GM23338 (cell line): ENCODE measurements at places on chromosomes 5 and 9. TPM values are rescaled to one million over a fixed set of nuclear protein-coding genes. Genes with fewer than 3 reads are reported as not detected.

DNA sequence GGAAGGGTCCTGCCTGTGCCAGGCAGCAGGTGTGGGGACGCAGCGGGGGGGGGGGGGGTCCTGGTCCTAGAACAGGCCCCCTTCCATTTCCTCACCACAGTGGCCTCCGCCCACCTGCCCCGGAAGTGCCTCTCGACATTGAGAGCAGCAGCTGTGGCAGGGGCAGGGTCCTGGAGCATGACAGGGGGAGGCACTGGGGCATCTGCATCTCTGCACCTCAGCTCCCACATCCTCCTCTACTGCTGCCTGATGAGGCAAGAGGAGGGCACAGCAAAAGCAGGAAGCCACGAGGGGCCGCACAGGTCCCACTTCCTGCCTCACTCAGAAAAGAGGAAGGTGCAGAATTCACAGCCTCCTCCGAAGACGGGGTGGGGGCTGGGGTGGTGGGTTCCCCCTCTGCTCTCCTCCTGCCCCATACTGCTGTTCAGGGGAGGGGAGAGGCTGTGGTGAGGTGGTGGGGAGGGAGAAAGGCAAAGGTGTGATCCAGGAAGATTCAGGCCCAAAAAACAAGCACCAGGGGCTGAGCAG is 14.8 kb downstream of the AKNA start:
- DNase-seq: no peak

DNA sequence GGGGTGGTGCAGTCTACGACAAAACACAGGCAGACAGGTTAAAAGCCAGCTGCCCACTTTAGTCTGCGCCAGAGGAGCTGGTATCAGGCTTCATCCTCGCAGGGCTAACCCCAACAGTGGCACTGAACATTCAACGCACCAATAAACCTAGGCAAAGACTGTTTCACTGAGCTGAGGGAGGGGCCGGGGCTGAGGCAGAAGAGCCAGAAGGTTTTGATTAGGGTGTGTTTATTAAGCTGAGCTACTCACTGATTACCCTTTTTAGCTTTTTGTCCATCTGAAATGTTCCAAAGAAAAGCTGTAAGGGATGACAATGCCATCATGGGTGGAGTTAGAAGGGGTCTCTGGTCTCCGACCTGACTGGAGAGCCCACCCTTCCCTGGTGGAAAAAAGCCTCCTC is 1.4 kb downstream of the ZMYND19 start:
- DNase-seq: no peak

GRCh38 chr5:72465066-72465465 is 42.1 kb downstream of the ZNF366 start:
- DNase-seq: no peak

GRCh38 chr5:59799668-59800346 is 93.7 kb downstream of the PDE4D start:
- peak; percentile 74 for DNase-seq

ZFP37 gene
- 5.0 and 5.6 TPM in 2 replicates for total RNA-seq

DNA sequence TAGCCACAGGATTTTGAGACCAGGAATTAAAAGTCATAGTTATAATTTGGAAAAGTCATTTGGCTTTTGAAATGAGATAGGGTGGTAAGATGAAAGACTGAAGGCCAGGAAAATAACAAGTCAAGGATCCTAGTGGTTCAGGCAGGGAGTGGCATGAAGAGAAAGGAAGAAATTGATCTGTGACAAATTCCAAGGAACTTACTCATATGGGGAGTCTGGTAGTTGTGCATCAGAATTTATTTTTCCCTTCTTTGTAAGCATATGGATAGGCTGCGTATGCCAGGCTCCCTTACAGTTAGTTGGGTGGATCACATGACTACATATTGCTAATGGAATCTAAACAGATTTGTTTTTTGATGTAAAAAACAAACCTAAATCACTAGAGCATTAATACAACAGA is 21.0 kb downstream of the ISL1 start:
- DNase-seq: no peak

GRCh38 chr5:87241555-87241954 is 26.1 kb upstream of the RASA1 start:
- no peak for DNase-seq

GRCh38 chr9:127966416-127967150 is 14.2 kb downstream of the EEIG1 start:
- DNase-seq: no peak

- DNase-seq: no peak
Measured at GRCh38 chr5:32785611-32786254, 74.6 kb downstream of the NPR3 start.

ENHO gene
- total RNA-seq: 9.2 and 13.8 TPM in 2 replicates

DNA sequence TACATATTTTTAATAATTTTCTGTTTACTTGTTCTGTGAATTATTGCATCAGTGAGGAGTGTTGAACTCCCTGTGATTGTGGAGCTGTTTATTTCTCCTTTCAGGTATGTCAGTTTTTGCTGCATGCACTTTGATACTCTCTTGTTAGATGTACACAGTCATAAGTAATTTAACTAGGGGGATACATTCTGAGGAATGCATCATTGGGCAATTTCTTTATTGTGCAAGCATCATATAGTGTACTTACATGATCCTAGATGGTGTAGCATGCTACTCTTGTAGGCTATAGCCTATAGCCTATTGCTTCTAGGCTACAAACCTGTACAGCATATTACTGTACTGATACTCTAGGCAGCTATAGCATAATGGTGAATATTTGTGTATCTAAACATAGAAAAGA is 9.5 kb downstream of the DENND4C start:
- DNase-seq: no peak

SPINK4 gene
- total RNA-seq: not detected in 2 replicates

PLAC8L1 gene
- total RNA-seq: not detected in 2 replicates
